ENCODE measurements at places on chromosomes 7 and 10.

DNA sequence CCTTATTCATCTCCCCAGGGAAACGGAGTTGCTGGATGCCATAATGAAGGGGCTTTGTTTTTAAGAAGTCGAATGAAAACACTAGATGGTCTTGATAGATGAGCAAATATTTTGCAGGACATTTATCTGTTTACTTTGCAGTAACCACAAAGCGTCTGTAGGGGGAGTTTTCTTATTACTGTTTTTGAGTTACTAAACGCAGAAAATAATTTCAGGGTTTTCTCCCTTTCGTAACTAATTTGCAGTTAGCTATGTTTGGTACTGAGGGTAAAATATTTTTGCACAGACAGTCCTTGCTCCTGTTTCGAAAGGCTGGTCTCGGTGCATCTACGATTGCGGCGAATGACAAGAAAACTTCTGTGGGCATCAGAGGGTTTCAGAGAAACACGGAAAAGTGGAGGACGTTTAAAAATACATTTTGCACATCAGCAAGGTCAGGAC lies 505.6 kb upstream of the MKI67 start:
- H3K27ac ChIP-seq = no peak overlapping the region
- DNase-seq = no peak
- H3K4me1 ChIP-seq = no peaks in the 10 kb centered on the region
- no peak overlapping the region for H3K4me3 ChIP-seq
- no peaks in the 10 kb centered on the region for H3K36me3 ChIP-seq

DNA sequence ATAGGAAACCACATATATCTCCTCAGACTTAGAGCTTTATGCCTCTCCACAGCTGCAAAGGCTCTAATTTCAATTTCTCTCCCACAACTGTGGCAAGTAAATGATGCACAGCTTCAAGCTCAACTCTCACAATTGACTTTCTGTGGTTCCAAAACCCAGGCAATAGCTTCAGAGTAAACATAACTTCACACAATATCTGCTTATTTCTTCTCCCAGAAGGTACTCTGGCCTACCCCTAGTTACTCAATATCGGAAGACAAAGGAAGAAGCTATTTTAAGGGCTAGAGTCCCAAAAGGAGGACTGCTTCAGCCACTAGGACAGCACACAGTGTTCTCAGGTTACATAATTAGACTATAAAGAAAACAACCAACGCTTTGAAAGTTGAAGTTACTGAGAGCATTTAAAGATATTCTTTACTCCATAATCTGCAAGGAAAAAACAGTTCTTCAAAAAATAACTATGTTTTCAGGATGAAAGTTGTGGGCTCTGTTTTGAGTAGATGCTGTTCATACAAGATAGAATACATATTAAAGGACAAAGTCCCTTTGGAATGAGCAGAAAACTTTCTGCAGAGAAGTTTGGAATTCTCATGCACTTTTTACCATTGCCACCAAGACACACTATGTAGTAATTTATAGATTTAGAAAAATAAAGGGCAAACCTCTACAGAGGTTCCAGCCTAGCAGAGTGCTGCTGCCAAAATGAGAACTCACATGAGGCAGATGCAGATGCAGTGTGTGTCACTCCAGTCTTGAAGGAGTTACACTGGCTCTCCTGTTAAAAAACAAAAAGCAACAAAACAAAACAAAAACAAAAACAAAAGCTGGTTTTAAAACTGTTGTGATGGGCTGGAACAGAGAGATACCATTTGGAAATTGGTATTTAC lies 81.8 kb downstream of the NT5C2 start:
- no peak overlapping the region for H3K4me3 ChIP-seq
- no peaks in the 10 kb centered on the region for H3K27me3 ChIP-seq
- peaks cover 15% of the 10 kb centered on the region for H3K36me3 ChIP-seq
- DNase-seq = no peak
- H3K27ac ChIP-seq = no peak overlapping the region

- H3K36me3 ChIP-seq = no peaks in the 10 kb centered on the region
- no peaks in the 10 kb centered on the region for H3K4me1 ChIP-seq
- H3K4me3 ChIP-seq = no peak overlapping the region
- DNase-seq = no peak
- no peak overlapping the region for H3K27ac ChIP-seq
- H3K27me3 ChIP-seq = no peaks in the 10 kb centered on the region
Measured at GRCh38 chr10:351770-352334, 216.6 kb downstream of the ZMYND11 start.

DNA sequence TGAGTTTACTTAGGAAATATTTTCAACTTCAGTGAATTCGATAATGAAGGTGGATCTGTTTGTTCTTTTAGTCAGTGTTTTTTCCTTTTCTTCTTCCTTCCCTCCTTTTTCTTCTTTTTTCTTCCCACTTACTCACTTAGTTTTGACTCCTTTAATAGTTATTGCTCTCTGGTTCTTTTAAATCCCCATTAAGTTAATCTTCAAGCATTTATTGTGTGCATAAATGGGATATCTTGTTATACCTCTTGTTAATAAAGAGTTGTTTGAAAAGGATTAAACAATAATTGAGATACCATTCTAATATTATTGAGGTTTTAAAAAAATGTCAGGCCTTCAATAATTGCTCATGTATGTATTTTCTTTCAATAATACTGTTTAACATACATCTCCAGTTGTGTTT lies 19.5 kb downstream of the STAM start:
- H3K36me3 ChIP-seq = peaks cover 22% of the 10 kb centered on the region
- H3K27me3 ChIP-seq = no peaks in the 10 kb centered on the region
- H3K4me1 ChIP-seq = peaks cover 38% of the 10 kb centered on the region
- peak overlapping the region; percentile 29 for H3K27ac ChIP-seq
- H3K4me3 ChIP-seq = no peak overlapping the region
- no peak for DNase-seq

DNA sequence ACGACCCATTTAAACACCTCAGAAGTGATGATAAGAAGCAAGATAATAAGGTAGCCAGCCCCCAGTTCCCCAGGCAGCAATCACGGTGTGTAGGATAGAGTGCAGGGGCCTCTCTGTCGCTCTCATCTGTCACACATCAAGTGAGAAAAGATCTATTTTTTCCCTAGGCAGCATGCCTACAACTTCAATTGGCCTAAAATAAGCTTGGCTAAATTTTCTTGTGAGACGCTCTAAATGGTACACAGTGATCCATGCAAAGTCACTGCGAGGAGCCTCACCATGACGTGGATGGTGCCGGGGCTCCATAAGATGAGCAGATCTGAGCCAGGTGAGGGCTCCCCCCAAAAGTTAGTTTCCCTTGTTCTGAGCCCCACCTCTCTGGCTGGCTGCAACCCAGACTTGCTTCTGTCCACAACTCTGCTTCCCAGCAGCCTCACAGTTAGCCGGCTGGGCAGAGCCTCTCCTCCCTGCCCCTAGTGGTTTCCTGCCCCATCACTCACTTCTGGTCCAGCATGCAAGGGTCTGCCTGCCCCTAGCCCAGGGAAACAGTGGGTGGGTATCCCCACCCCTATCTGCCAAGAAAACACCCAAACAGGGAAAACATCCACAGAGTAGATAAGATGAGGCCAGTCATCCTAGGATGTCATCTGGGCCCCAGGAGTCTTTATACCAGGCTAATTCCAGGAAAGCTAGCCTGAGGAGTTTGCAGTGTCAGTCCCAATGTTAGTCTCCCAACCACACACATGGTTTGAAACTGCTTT lies 342.1 kb downstream of the GRID1 start:
- no peak for DNase-seq
- H3K27ac ChIP-seq = no peak overlapping the region
- H3K4me1 ChIP-seq = no peaks in the 10 kb centered on the region
- no peaks in the 10 kb centered on the region for H3K36me3 ChIP-seq
